ENCODE measurements at places on chromosomes 2 and 18.

DNA sequence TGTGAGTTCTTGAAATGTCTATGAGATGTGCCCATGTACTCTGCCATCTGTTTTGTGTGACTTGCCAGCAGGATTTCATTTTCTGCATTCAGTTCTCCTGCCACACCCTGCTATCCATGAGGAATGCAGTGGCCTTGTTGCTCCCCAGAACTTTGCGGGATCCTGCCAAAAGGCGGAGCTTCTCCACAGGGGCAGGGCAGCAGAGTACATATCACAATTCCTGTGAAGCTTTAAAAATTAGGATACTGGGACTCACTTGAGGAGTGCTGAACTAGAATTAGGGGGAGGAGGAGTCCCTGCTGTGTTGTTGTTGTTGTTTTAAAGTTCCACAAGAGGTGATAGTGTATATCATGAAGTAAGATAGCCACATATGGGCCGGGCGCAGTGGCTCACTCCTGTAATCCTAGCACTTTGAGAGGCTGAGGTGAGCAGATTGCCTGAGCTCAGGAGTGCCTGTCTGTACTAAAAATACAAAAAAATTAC is 76.4 kb downstream of the TANC1 start:
- DNase-seq, result no peak

- peak; percentile 24 for DNase-seq
These were observed 32.3 kb upstream of the MBP start for GRCh38 chr18:77164763-77165485.

DNA sequence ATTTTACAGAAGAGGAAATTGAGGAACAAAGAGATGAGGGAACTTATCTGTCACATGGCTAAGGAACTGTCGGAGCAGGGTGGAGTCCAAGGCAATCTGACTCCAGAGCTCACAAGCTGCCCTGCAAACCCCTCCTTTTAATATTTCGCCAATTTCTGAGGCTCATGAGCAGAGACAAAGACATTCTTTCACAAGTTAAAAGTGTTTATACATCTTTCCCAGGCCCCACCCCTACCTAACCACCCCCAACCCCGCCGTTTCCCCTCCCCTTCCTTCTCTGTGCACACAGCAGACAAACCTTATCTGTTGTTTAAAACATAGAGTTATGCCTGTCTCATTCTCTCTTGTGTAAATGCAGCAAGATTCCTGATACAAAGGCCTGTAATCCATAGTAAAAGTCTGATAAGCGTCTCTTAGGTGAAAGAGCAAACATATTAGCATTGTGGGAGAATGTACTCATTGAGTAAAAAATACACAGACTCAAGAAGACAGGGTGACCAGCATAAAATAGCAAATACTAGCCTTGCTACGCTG is 44.3 kb downstream of the EPHA4 start:
- no peak for DNase-seq

DNA sequence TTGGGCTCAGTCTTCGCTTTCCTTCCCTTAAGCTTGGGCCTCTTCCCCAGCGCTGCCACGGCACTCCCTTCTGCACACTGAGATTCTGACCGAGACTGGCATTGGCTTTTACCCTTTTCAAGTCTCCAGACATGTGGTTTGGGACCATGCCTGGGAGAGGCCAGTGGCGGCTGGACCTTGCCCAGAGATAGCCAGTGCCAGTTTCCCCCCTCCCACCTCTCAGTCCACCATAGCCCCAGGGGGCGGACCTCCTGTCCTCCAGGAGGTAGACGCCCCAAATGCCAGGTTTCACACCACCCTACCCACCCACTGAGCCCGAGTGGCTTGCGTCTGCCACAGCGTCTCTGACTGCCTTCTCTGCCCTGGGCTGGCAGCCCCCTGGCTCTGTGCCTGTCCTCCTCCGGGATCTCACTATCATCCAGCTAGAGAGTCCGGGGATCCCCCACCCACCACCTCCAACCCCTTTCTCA is 47.7 kb downstream of the INPP5D start:
- DNase-seq, result no peak

DNA sequence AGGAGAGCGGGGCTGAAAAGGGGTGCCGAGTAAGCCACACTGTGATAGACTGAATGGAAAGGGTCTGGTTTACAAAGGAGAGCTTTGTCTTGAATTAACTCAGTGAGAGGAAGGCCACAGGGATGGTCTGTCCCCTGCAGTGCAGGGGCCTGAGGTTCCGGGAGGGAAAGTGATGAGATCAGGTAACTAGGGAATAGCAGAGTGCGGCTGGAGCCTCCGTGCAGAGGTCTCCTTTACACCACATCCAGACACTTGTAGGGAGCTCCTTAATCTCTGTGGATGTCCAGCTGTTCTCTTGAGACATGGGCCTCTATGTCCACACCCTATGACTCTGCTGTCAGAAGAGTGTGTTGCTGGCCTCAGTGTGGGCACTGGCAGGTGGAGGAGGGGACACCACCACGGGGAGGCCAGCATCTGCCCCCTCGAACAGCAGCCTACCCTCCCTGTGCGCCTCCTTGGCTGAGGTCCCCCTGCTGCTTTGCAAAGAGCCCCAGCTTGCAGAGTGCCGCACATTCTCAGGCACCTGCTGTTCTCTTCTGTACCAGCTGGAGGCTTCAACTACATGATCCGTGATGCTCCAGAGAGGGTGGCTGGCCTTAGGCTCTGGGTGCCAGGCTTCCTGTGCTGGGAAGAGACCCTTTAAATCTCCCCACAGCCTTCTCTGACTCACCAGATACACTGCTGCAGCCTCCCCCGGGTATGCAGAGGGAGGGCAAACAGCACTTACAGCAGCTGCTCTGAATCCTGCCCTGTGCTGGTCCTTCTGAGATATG is 25.9 kb downstream of the ENOSF1 start:
- no peak for DNase-seq

GRCh38 chr2:191927319-191927867 is 80.5 kb upstream of the CAVIN2 start:
- DNase-seq, result peak; percentile 21

DNA sequence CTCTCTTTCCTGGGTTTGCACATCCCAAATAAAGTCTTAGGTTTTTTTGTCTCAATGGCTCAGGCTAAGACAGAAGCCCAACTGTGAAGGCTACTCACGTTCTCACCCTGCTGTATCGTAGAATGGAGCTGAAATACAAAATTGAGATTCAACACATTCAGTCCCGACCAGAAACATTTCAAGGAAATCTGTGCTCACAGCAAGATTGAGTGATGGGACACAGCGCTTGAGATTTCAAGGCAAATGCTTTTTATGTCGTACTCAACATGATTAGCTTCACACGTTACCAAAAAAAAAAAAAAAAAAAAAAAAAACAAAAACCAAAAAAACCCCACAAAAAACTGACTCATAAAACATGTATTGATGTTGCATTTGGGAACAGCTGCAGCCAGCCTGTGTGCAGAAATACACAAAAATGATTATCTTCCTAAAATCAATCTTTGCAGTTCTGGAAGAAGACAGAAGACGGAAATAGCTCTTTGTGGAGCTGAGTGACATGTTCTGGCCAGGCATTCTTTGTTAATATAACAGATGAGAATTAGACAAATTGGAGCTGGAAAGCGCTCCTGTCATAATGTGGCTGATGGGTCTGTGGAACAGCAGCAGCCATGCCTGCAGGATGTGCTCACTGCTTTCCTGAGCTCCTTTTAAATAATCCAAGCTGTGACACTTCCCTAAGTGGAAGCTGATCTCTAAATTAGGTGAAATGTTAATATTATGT is 453.2 kb downstream of the LPIN1 start:
- DNase-seq, result no peak

DNA sequence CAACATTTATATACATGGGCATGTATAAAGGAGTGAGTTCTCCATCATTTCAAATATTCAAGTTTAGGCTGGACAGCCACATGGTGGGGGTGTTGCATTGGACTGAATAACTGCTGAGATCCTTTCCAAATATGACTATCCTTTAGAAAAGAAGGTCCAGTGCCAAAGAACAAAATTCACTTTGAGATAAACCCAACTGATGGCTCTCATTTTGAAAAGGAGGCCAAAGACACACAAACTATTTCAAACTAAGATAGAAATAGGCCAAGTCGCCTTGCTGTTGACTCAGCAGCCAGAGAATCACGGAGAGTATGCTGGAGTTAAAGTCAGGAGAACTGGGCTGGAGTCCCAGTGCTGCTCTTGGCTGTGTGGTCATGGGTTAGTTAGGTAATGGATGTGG is 204.5 kb upstream of the LRATD1 start:
- no peak for DNase-seq

DNA sequence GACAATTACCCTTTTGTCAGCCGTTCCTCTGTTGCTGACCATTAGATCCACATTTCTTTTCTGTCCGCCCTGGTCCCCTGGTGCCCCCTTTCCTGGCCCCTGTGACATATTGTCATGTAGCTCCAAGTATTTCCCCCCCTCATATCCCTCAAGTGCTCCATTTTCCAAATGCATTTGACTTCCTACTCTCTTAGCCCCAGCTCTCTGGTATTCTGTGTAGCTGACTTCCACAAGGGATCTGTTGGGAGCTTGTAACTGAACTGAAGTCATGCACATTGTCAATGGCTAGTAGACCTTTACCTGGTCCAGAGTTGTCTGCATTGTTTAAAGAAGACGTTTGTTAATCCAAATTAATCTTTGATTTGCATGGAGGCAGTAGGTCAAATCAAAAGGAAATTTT is 34.8 kb downstream of the LIPG start:
- no peak for DNase-seq

- no peak for DNase-seq
These were observed 158.2 kb upstream of the SALL3 start for GRCh38 chr18:78821396-78821795.

- DNase-seq, result no peak
These were observed 46.9 kb upstream of the NDUFV2 start for GRCh38 chr18:9055626-9056025.

DNA sequence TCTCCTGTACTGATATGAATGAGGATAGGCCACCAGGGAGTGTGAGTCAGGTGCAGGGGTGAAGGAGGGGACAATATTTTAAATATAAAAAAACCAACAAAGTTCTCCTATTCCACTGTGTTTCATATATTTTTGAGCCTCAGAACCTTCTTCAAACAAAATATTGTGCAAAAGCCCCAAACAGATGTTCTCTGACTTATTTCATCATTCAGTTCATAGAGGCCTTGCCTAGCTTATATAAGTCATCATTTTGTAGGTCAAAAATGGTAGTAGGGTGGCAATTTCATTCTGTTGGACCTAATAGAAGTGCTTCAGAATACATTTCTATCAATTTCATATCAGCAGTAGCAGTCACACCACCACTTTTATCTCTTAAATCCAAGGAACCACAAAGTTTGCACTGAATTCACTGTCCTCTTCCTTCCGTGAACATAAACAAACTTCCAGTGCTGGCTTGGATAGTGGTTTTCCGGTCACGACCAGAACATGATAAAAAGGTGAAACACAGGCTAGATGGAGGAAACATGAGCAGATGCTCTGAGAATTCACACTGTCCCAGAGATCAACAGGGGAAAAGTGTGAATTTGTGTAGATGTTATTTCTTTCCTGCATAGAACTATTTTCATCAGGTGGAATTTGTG is 99.1 kb downstream of the EN1 start:
- no peak for DNase-seq

GRCh38 chr2:43803113-43803512 is 29.3 kb downstream of the DYNC2LI1 start:
- DNase-seq, result no peak

GRCh38 chr2:102764083-102764482 is 2.3 kb downstream of the TMEM182 start:
- no peak for DNase-seq

GRCh38 chr2:127562936-127563335 is 27.5 kb downstream of the MYO7B start:
- DNase-seq, result no peak

- DNase-seq, result no peak
These were observed 16.6 kb upstream of the CCNYL1 start for GRCh38 chr2:207694811-207695281.

GRCh38 chr2:195985741-195986140 is 82.9 kb downstream of the DNAH7 start:
- no peak for DNase-seq

GRCh38 chr2:71620116-71620515 is 166.8 kb downstream of the DYSF start:
- no peak for DNase-seq

DNA sequence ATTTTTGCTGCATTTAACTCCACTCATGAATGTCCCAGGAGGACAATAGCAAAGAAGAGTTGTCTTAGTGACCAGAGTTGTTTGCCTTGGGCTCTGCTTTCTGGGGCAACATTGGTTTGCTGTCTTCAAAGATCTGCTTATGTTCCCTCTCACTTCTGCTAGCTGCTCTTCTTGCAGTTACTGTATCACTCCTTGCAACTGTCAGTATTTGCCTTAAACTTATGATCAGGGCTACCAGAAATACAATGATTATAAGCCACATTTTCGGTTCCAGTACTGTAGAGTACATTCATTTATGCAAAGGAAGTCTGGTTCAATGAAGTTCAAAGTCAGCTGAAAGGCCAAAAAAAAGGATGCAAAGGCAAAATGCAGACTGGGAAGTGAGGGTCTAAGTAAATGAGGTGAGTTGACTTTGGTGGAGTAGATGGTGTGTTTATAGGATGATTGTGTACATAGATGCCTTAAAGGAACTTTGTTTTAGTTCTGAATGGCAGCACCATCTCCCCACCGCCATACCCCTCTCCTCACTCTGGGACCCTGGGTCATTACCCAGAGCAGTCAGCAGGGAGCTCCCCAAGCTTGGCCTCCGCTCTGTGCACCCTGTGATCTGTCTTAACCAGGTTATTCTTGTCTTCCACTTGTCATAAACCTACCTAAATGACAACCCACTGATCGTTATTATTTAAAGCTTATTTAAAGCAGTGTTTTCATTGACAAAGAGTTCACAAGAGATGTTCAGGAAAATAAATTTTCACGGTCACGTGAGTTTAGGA is 236.0 kb downstream of the DOK6 start:
- DNase-seq, result no peak

DNA sequence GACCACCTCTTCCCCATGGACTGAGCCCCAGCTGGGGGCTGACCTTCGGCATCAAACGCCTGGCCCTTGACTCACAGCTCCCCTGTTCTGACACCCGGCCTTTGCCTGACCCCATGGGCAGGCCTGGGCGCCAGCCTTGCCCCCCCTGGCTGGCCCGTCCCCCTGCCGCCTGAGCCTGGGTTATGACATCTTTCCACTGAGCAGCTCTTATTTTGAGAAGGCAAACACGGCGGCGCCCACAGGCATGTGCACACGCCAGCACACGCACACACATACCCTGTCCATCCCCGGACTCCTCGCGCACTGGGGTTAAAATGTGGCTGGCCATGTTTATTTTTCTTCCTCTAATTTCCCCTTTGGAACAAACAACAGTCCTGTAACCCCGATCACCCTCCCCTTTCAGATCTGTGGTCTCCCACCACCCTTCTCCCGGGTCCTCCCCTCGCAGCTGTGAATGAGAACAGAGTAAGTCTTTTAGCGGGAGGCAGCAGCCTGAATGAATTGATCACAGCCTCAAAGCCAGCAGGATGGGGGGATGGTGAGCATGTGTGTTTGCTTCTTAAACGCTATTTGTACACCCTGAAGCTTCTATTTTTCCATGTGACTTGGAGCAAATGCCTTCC is 11.8 kb upstream of the ATOH8 start:
- DNase-seq, result no peak

GRCh38 chr2:230974096-230974913 is 21.6 kb upstream of the SPATA3 start:
- no peak for DNase-seq

- DNase-seq, result no peak
These were observed 119.7 kb downstream of the UPP2 start for GRCh38 chr2:158221063-158222020.

All from NCI-H2107 (cell line).